IMR-90 (cell line): ENCODE measurements at places on chromosomes 4 and X. TPM values are rescaled to one million over a fixed set of nuclear protein-coding genes. Genes with fewer than 3 reads are reported as not detected.

The LDOC1 gene
- 5.4 and 7.2 TPM in 2 replicates for total RNA-seq

The PAPSS1 gene
- 82.8 and 90.5 TPM in 2 replicates for total RNA-seq

The MAGEB10 gene
- not detected in 2 replicates for total RNA-seq

The CDS1 gene
- under 0.01 TPM in 1 of 2 replicates, not detected in the other for total RNA-seq

The IL2 gene
- not detected in 2 replicates for total RNA-seq

The CYTL1 gene
- 1.3 and 1.4 TPM in 2 replicates for total RNA-seq

The NDST3 gene
- under 0.01 and 0.18 TPM in 2 replicates for total RNA-seq

The GPRASP2 gene
- 23.6 and 24.7 TPM in 2 replicates for total RNA-seq

The WDR17 gene
- total RNA-seq, result 0.54 and 0.83 TPM in 2 replicates

The PIR gene
- 5.7 and 5.8 TPM in 2 replicates for total RNA-seq

The NAT8L gene
- total RNA-seq, result not detected in 2 replicates

The SLC7A11 gene
- total RNA-seq, result 24.7 and 35.6 TPM in 2 replicates

The TREX2 gene
- total RNA-seq, result 0.36 and 0.56 TPM in 2 replicates

The MAGEC1 gene
- total RNA-seq, result not detected in 2 replicates

The HTN1 gene
- not detected in 2 replicates for total RNA-seq

The ARHGEF38 gene
- not detected in 2 replicates for total RNA-seq

The OR13H1 gene
- not detected in 2 replicates for total RNA-seq

The COL25A1 gene
- total RNA-seq, result under 0.01 TPM in 2 replicates

The HADH gene
- 6.7 and 6.8 TPM in 2 replicates for total RNA-seq

The NAP1L3 gene
- 2.2 and 5.3 TPM in 2 replicates for total RNA-seq

The GRPEL1 gene
- total RNA-seq, result 33.0 and 48.6 TPM in 2 replicates

The IL1RAPL1 gene
- total RNA-seq, result 9.0 and 12.5 TPM in 2 replicates

The DIPK2B gene
- total RNA-seq, result not detected in 2 replicates
